ENCODE measurements at places on chromosomes 3 and 15.
A peak's percentile ranks its signal among the peaks of the same experiment; 100 is the strongest.

DNA sequence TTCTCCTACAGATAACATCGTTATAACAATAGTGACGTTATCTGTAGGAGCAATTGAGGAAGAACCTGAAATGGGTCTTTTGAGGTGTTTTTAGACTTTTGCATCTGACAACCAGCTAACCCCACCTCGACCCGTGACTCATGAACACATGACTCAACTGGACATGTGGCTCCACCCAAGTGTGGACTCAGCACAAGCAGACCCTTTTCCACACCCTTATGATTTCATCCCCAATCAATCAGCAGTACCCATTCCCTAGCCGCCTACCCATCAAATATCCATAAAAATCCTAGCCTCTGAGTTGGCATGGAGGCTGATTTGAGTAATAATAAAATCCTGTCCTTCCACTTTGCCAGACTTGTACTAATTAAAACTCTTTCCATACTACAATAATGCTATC is 255.4 kb downstream of the ARPP21 start:
- DNase-seq: no peak

DNA sequence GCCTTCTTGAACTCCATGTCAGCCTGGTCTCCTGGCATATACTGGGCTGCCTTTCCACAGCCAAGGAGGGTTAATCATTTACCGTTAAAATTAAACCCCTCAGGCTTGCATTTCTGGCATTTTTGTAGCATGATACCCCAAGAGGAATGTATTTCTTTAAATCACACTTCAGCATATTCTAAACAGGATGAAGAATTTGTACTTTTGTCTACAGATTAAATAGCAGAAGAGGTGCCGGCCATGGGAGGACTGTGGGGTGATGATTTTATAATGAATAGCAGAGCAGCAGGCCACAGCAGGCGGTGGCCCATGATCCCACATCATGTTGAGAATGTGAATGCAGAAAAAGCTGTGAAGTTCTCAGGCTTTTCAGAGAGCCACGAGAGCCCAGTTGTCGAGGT is 90.2 kb downstream of the ARNT2 start:
- no peak for DNase-seq

DNA sequence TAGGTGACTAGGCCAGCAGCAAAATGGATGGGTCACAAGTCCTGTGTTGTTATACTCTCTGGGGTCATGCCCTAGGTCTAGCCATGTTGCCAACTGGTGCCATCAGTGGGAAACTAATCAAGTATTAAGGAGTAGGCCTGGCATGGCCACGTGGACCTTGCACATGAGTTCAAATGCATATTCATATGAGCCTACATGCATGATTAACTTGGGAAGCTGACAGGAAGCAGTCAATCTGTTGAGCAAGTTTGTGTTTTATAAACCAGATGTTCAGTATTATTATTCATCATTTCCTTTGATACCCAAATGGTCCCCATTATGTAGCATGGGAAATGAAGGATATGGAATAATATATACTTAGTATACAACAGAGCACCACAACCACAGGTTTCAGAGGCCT is 95.0 kb downstream of the LRTM1 start:
- no peak for DNase-seq

GRCh38 chr3:32340611-32341365 is 50.9 kb upstream of the CMTM7 start:
- DNase-seq: no peak

DNA sequence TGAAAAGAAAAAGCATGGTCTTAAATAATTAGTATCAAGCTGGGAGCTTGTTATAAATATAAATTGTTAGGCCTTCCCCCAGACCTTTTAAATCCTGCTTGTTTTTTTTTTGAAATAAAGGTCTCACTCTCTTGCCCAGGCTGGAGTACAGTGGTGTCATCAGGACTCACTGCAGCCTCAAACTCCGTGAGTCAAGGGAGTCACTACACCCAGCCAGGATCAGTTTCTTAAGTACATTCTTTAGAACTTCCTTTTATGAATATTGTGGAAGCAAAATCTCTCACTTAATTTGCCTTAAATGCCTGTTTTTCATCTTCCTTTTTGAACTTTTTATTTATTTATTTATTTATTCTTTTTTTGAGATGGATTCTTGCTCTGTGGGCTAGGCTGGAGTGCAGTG is 20.8 kb upstream of the DENND4A start:
- no peak for DNase-seq

- no peak for DNase-seq
These were observed 30.6 kb upstream of the RASA2 start for GRCh38 chr3:141456301-141456625.

DNA sequence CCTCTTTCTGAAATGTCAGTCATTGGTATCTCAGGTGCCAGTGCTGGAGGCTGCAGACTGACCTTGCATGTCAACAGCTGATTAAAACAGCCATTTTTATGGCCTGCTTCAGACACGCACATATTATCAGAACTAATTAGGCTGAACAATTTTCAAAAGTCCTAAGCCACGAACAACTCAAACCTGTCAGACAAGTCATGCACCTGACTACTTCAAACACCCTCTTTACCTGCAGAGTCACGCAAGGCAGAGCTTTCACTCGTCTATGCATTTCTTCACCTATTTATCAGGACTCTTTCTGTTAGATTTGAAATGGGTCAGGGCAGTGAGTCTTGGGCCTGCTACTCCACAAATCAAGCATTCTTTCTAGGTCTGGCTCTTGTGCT is 26.7 kb downstream of the CLK3 start:
- DNase-seq: no peak

GRCh38 chr15:67033571-67034044 is 31.8 kb upstream of the SMAD3 start:
- DNase-seq: no peak

DNA sequence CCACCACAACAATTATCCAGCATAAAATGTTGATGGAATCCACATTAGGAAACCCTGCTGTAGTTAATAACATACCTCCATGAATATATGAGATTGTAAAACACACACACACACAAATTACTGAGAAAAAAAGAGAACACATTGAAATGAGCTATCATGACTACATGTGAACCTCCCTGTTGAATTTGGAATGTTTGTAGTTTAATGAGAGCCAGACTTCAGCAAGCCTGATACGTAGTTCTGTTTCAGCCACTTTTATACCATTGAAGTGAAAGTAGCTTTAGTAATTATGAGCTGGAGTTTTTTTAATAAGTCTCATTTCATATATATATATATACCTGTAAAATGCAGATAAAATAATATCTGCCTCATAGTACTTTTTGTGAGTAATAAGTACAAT is 1146.4 kb downstream of the NAALADL2 start:
- DNase-seq: no peak

DNA sequence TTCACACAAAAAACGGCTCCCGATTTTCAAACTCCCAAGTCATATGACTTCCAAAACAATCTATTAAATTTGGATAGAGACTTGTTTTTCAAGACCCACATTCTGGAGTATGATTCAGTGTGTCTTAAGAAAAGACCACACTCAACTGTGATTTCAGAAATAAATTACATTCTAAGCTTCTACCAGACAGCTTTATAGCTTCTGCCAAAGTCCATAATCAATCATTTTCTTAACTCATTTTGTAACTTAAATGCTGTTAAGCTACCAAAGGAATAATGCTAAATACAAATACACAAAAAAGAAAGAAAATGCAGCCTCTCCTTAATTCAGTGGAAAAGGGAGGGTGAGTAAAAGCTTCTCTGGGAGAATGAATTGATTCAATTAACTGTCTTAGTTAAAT is 192.3 kb upstream of the P2RY1 start:
- no peak for DNase-seq

- no peak for DNase-seq
These were observed 68.7 kb downstream of the CD200 start for GRCh38 chr3:112401617-112402016.

DNA sequence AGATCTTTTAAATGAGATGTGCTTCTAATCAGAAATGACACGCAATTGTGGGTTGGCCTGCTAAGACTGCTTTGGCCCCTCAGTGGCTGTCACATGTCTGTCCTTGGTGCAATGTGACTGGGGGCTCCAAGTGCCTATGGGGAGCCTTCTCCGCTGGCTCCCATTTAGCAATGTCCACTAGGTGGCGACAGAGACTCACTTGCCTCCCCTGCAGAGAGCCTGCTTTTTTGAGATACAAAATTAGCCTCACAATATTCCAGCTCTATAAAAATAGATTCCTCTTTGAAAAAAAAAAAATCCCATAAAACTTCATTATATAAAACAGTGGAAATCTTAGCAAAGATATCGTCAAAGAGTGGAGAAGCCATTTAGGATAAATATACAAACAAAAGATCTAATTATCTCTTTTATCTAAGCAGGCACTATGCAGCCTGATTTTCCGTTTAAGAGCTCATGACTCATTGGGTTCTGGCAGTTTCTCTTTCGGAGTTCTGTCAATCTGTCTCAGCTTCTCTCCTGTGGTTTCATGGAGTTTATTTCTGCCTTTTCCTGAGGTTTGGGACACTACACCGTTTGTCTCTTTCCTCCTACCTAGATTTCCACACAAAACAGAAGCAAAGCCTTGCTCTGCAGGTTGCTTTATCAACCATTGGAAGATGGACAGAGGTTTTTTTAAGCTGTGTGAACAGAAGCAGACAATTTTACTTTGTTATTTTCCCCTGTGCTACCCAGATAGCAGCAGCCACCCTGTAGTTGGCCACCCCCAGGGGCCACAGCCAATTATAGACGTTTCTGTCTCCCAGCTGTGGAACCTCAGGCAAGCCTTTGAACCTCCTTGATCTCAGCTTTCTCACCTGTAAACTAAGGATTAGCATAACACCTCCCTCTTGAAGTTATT is 68.4 kb upstream of the TNFAIP8L3 start:
- DNase-seq: peak; percentile 59

GRCh38 chr3:47394140-47394870 is 13.5 kb downstream of the PTPN23 start:
- no peak for DNase-seq

DNA sequence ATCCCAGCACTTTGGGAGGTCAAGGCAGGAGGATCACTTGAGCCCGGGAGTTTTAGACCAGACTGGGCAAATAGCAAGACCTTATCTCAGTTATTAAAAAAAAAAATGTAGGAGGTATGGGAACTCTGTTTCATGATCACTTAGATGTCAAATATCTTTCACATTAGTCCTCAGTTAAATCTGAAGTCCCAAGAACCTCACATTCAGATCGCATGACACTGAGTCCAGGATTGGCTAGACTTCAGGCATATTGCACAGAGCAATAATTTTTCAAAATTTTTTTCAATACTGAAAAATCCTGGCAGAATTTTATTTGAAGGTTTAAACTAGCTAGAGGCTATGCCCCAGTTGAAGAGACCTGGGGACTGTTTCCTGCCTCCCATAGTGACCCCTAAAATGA is 56.3 kb upstream of the ZNF148 start:
- no peak for DNase-seq

Measured in stimulated activated CD4-positive, alpha-beta T cell treated with anti-CD3 and anti-CD28 coated beads, Interleukin-1b, Interleukin-23, amount 100 ng/mL, for 48 hours (primary cell).